ENCODE measurements at places on chromosomes 3 and 15. TPM values are rescaled to one million over a fixed set of nuclear protein-coding genes. Genes with fewer than 3 reads are reported as not detected.

GRCh38 chr3:41608347-41608746 lies 353.6 kb downstream of the ULK4 start:
- no peak overlapping the region for H3K27ac ChIP-seq
- H3K4me1 ChIP-seq, result no peaks in the 10 kb centered on the region
- no peaks in the 10 kb centered on the region for H3K27me3 ChIP-seq
- no peak overlapping the region for H3K4me3 ChIP-seq
- no peak for DNase-seq

GRCh38 chr15:64732156-64732860 lies 43.1 kb downstream of the RBPMS2 start:
- H3K27ac ChIP-seq, result no peak overlapping the region
- H3K4me3 ChIP-seq, result no peak overlapping the region
- H3K27me3 ChIP-seq, result no peaks in the 10 kb centered on the region
- no peak for DNase-seq

DNA sequence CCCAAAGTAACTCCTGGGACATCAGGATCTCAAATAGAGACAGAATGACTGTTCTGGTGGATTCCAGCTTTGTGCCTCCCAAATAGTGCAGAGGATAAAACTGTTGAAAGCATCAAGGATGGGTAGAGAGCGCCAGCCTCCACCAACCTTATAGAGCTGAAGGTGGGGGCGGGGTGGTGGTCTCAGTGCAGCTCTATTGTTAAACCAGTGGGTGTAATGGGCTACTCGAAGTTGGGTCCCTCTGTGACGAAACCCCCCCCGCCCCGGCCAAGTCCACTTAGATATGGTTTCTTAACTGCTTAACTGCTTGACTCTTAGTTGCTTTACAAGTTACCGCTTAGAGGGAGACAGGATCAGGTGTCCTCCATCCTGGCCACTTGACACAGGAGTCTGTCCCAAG lies 22.7 kb downstream of the DHX30 start:
- peak overlapping the region; percentile 85 for H3K27ac ChIP-seq
- H3K27me3 ChIP-seq, result no peaks in the 10 kb centered on the region
- peaks cover 55% of the 10 kb centered on the region for H3K36me3 ChIP-seq
- peaks cover 24% of the 10 kb centered on the region for H3K4me1 ChIP-seq
- DNase-seq, result no peak

DNA sequence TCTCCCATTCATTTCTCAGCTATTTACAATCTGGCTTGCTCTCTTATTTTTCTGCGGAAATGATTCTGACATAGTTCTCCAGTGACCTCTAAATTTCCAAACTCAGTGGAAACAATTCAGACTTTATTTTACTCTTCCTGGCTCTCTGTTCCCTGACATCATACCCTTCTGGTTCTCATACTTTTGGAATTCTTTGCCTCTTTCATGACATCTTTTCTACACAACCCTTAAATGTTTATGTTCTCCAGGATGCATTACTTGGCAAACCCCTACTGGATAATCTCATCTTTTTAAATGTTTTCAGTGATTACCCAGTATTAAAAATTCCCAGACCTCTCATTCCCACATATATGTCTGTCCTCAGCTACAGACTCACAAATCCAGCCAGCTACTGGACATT lies 23.9 kb upstream of the PLSCR4 start:
- H3K36me3 ChIP-seq, result no peaks in the 10 kb centered on the region
- no peak overlapping the region for H3K4me3 ChIP-seq
- no peaks in the 10 kb centered on the region for H3K27me3 ChIP-seq
- peaks cover 6% of the 10 kb centered on the region for H3K4me1 ChIP-seq
- no peak overlapping the region for H3K27ac ChIP-seq
- DNase-seq, result no peak

- DNase-seq, result no peak
- no peak overlapping the region for H3K27ac ChIP-seq
- no peaks in the 10 kb centered on the region for H3K36me3 ChIP-seq
- H3K4me3 ChIP-seq, result no peak overlapping the region
- H3K4me1 ChIP-seq, result no peaks in the 10 kb centered on the region
- H3K27me3 ChIP-seq, result no peaks in the 10 kb centered on the region
Measured at GRCh38 chr3:73805435-73805834, 180.7 kb upstream of the PDZRN3 start.

GRCh38 chr3:58051196-58051595 lies 43.0 kb downstream of the FLNB start:
- H3K4me3 ChIP-seq, result no peak overlapping the region
- no peaks in the 10 kb centered on the region for H3K27me3 ChIP-seq
- H3K4me1 ChIP-seq, result peaks cover 52% of the 10 kb centered on the region

- no peak overlapping the region for H3K27ac ChIP-seq
- no peaks in the 10 kb centered on the region for H3K27me3 ChIP-seq
- H3K4me3 ChIP-seq, result no peak overlapping the region
- DNase-seq, result no peak
Measured at GRCh38 chr15:61467823-61468222, 238.7 kb upstream of the RORA start.

- H3K27ac ChIP-seq, result peak overlapping the region; percentile 4
- H3K27me3 ChIP-seq, result no peaks in the 10 kb centered on the region
- H3K4me1 ChIP-seq, result no peaks in the 10 kb centered on the region
- no peak for DNase-seq
- peaks cover 19% of the 10 kb centered on the region for H3K36me3 ChIP-seq
Measured at GRCh38 chr3:48949376-48949717, 30.7 kb downstream of the ARIH2 start.

DNA sequence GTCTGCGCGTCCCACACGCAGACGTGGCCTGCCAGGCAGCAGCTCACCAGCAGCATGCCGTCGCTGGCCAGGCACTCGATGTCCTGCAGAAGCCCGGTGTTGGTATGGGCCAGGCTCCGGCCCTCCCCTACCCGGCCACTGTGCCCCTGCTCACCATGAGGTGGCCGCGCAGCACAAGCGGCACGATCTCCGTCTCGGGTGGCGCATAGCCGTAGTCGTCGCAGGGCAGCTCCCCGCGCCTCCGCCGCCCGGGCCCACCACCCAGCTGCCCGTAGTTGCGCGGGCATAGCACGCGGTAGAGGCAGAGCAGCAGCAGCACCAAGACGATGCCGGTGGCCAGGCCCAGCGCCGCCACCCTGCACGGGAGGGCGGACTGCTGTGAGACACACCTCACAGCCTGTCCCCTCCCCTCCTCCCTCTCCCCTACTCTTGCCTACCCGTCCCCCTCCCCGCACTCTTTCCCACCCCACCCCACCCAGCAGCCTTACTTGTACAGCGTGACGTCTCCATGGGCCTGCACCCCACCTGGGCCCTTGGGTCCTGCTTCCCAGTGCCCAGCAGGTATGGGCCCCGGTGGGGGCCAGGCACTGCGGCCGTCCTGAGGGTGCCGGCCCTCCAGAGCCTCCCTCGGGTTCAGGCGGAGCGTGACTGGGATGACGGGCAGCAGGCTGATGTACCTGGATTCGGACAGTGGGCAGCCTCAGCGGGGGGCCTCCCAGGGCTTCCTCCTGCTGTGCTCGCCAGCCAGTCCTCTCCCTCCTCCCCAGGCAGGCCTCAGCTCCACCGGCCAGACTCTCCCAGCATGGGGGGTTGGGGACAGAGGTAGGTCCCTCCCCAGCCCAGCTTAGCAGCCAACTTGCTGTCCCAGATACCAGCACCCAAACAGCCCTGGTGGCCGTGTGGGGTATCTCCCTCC lies 37.6 kb downstream of the PTPN23 start:
- H3K27me3 ChIP-seq, result no peaks in the 10 kb centered on the region
- DNase-seq, result no peak
- H3K27ac ChIP-seq, result no peak overlapping the region
- H3K36me3 ChIP-seq, result peaks cover 76% of the 10 kb centered on the region

DNA sequence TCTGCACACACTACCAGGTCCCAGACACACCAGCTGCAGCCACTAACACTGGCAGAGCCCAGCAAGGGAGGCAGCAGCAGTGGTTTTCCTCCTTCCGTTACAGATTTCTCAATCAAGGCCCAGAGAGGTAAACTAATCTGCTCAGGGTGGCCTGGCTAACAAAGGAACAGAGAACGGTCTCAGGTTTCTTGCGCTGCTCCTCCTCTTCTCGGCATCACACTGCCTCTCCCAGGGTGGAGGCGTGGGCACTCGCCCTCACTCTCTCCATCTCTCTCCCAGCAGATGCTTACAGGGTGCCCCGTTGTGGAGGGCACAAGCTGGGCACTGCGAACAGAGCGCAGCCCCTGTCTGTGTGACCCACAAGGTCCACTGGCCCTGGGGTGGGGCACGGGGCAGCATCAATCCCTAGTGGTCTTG lies 228.7 kb downstream of the VPS13C start:
- no peak overlapping the region for H3K27ac ChIP-seq
- no peaks in the 10 kb centered on the region for H3K36me3 ChIP-seq
- no peak overlapping the region for H3K4me3 ChIP-seq
- peaks cover 10% of the 10 kb centered on the region for H3K27me3 ChIP-seq
- DNase-seq, result no peak

DNA sequence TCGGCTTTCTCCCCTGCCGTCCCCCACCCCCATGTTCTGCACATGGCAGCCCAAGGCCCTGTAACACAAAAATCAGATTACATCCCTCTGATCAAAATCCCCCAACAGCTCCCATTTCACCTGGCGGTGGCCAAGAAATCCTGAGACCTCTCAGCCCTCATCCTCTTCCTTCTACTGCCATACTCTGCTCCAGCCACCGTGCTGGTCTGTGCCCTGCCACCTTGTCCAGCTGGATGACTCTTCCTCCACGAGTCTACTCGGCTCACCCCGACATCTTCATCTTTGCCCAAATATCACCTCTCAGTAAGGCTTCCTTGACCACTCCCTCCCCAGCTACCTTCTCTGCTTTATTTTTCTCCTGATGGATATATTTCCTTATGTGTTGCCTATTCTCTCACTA lies 3.1 kb downstream of the CCDC51 start:
- H3K27me3 ChIP-seq, result no peaks in the 10 kb centered on the region
- peaks cover 44% of the 10 kb centered on the region for H3K4me1 ChIP-seq
- H3K36me3 ChIP-seq, result peaks cover 20% of the 10 kb centered on the region
- no peak overlapping the region for H3K27ac ChIP-seq

DNA sequence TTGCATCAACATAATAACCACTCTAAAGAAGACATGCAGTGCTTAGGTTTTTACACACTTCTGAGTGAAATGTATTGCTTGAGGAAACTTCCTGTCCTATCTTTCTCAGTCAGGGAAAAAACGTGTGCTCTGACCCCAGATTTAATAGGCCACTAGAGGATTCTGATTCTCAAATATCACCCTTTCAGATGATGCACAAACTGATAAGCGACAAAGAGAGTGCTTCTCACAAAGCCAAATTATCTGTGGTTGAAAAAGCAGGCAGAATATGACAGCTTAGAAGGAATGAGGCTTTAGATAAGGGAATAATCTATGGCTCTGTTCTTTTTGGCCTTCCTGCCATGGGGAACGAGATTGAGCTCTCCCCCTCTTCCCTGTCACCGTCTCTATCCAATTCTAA lies 583.4 kb upstream of the SGO1 start:
- H3K27me3 ChIP-seq, result no peaks in the 10 kb centered on the region
- H3K36me3 ChIP-seq, result no peaks in the 10 kb centered on the region
- DNase-seq, result no peak
- H3K4me1 ChIP-seq, result no peaks in the 10 kb centered on the region
- H3K27ac ChIP-seq, result no peak overlapping the region
- H3K4me3 ChIP-seq, result no peak overlapping the region

- peaks cover 47% of the 10 kb centered on the region for H3K36me3 ChIP-seq
- H3K27me3 ChIP-seq, result no peaks in the 10 kb centered on the region
- H3K27ac ChIP-seq, result peak overlapping the region; percentile 37
- no peak overlapping the region for H3K4me3 ChIP-seq
Measured at GRCh38 chr15:81286621-81287121, 37.3 kb downstream of the STARD5 start.

GRCh38 chr3:35601959-35602358 lies 37.4 kb upstream of the ARPP21 start:
- H3K27ac ChIP-seq, result no peak overlapping the region
- no peaks in the 10 kb centered on the region for H3K36me3 ChIP-seq
- no peaks in the 10 kb centered on the region for H3K27me3 ChIP-seq
- DNase-seq, result no peak
- H3K4me1 ChIP-seq, result no peaks in the 10 kb centered on the region

DNA sequence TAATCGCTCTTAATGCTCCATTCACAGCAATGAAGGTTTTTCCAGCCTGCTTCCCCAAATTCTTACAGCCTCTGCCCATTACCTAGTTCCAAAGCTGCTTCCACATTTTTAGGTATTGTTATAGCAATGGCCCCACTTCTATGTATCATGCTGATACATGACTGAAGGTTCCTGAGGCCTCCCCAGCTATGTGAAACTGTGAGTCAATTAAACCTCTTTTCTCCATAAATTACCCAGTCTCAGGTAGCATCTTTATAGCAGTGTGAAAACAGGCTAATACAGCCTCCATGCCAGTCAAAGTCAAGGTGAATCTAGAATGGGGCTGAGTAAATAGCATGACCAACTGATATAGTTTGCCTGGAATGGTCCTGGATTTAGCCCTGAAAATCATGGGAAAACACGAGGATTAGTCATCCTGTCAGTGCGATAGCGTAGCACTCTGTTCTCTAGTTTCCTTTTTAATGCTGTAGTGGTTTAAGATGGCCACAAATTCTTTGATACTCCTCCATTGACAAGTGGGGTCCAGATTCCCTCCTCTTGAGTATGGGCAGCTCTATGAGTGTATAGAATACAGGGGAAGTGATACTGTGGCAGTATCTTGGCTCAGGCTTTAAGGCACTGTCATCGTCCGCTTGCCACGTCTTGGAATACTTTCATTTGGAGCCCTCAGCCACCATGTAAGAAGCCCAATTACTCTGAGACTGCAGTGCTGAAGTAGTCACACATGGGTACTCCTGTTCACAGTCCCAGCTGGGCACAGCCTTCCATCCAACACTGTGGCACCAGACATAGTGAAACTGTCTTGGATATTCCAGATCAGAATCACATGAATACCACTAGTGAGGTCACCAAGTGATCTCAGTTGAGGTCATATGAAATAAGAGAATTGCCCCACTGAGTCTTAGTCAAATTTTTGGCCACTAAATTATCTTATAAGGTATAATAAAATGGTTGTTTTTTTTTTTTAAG lies 94.0 kb upstream of the PLCL2 start:
- H3K4me3 ChIP-seq, result no peak overlapping the region
- no peaks in the 10 kb centered on the region for H3K27me3 ChIP-seq
- no peak overlapping the region for H3K27ac ChIP-seq
- H3K36me3 ChIP-seq, result no peaks in the 10 kb centered on the region

DNA sequence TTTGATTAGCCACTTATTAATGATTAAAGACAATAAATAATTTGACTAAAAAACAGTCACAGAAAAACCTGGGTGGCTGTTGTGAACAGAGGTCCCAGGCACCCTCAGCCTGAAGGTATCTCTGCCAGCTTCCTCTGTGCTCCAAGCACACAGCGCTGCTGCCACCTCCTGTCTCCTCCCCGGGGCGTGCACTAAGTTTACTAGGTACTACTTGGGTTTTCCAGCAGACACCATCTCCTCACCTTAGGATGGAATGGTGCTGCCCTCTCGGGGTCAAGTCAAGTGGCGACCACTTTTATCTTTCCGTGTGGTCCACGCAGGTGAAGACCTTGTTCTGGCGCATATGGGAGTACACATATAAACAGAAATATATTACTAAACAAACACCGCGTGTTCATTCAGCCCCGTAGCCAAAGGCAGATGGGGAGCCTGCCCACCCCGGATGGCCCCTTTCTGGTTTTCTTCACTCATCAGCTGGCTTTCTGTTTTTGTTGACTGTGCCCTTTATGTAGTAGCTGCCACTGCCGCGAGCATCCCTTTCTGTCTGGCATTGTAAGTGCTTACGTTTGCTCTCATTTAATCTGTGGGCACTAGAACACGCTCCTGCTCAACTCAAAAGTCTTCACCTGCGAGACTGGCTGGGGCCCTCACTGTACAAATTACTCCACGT lies 128.0 kb downstream of the LRIG1 start:
- no peaks in the 10 kb centered on the region for H3K4me1 ChIP-seq
- H3K27ac ChIP-seq, result no peak overlapping the region
- no peak for DNase-seq
- no peaks in the 10 kb centered on the region for H3K27me3 ChIP-seq

XCR1 gene
- 0.32 TPM for total RNA-seq

LYSMD2 gene
- 22.2 TPM for total RNA-seq

IL12A gene
- total RNA-seq, result 2.9 TPM

ERICH6 gene
- total RNA-seq, result not detected

BFSP2 gene
- not detected for total RNA-seq

Data from lower lobe of right lung (tissue), 2 donors.